Gastrocnemius medialis (tissue), 4 donors: ENCODE measurements at places on chromosomes 5 and 9. TPM values are rescaled to one million over a fixed set of nuclear protein-coding genes. Genes with fewer than 3 reads are reported as not detected.

TMEM252 gene
- total RNA-seq = not detected

REXO4 gene
- total RNA-seq = 27.1 TPM

LCN9 gene
- total RNA-seq = not detected

OR13C9 gene
- total RNA-seq = not detected

SUSD3 gene
- total RNA-seq = not detected

MCTP1 gene
- 6.1 TPM for total RNA-seq

SLC6A7 gene
- total RNA-seq = 0.07 TPM

NR2F1 gene
- total RNA-seq = not detected

MAP1B gene
- 48.7 TPM for total RNA-seq

IL13 gene
- not detected for total RNA-seq

GRCh38 chr9:89695441-89695891 is 90.7 kb downstream of the GADD45G start:
- no peak for DNase-seq

DNA sequence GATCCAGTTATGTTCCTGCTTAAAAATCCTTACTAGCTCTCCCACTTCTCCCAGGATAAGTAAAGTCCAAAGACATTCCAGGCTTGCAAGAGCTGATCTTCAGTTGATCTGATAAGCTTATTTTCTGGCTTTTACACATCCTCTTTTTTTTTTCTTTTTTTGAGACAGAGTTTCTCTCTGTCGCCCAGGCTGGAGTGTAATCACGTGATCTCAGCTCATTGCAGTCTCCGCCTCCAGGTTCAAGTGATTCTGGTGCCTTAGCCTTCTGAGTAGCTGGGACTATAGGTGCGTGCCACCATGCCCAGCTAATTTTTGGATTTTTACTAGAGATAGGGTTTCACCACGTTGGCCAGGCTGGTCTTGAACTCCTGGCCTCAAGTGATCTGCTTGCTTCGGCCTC is 37.3 kb upstream of the PTPN3 start:
- no peak for DNase-seq

DNA sequence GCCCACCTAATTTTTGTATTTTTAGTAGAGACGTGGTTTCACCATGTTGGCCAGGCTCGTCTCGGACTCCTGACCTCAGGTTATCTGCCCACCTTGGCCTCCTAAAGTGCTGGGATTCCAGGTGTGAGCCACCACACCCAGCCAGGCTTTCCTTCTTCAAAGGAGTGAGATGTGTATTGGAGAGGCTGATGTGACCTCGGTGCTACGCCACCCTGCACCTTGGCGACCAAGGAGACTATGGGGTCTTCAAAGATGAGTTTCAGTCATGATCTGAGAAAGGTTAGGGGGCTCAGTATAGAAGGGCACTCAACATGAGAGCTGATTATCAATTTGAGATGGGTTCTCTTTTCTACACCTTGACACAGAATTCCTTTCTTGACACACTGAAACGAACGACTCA is 284.2 kb upstream of the WWC1 start:
- no peak for DNase-seq

DNA sequence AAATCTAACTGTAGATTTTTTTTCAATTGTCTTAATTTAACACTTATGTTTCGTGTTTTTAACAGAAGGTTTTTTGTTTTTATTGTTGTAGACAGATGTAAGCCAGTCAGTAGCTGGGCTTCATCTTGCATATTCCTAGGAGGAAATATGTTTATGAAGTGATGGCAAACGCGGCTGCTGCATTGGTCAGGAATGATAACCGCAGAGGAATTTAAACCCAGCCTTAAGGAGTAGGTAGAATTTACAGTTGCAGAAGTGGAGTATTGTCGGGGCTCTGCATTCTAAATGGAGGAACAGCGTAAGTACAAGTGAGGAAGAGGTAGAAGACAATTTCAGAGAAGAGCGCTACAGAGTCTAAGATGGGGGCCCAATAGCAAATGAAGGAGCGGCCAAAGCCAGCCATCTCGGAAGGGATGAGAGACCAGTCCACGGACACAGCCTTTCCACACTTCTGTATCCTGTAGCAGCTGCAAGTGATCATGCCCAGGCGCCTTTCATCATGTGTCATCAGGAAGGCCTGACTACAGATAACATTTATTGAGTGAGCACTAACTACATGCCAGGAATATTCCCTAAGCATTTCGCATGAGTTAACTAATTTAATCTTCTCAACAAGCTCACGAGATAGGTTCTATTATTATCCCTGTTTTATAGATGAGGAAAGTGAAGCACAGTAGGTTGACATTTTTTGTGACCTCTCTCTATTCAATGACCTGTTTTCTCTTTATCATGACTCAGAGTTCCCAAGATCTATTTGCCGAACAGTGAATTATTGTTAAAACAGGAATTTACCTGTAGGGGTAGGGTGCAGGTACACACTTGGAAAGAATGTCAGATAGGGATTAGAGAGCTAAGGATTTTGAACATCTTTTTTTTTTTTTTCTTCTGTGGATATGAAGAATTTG is 38.1 kb downstream of the CMYA5 start:
- DNase-seq = peak; percentile 70

DNA sequence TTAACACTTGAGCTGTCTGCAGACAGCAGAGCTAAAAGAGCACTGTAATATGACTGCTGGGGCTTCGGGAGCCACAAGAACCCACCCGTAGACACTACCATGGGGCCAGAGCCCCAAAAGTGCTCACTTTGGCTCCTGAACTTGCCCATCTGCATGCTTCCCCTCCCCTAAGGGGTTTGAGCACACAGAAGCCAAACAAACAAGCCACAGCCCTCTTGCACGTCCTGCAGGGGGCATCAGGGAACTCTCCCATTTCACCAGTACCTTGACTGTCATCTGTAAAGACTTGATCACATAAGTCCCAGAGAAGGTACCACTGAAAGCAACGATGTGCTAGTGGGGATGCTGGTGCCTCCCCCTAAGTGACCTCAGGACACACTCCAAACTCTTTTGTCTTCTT is 681.8 kb downstream of the SEMA5A start:
- no peak for DNase-seq

- DNase-seq = no peak
These were observed 75.7 kb downstream of the ZNF608 start for GRCh38 chr5:124670722-124671184.

DNA sequence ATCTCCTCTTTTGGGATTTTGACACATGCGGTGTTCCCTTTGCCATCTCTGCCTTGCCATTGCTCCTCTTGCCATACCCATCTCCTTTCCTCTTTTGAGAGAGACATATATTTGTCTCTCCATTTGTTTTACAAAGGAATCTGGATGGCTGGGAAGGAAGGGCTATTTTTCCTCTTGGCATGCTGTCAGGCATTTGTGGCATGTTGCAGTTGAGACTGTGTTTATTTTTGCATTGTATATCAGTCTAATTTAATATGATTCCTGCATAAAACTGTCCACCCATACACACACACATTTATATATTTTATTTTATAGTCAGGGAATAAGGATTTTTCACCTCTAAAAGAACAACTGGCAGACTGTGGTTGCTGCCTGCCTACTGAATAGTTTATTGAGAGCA is 1105.8 kb upstream of the SEMA6A start:
- DNase-seq = no peak

DNA sequence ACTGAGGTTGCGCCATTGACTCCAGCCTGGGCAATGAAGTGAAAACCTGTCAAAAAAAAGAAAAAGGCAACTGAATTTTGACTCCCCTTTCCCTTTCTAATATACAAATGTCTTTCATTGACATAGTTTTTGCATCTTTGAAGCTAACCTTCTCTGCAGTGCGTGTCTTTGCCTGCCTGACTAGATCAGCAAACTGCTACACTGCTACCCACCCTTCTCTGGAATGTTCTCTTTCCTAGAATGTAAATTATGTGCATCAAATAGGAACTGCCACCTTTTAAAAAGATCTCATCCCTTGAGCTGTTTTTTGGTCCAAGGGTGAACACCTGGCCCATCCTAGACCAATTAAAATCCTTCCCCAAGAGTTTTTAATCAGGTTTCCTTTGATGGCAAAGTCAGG is 127.6 kb downstream of the SLC28A3 start:
- no peak for DNase-seq

- no peak for DNase-seq
These were observed 2.4 kb upstream of the DOK3 start for GRCh38 chr5:177511796-177512675.

- peak; percentile 33 for DNase-seq
These were observed 38.9 kb downstream of the SLC35D2 start for GRCh38 chr9:96344458-96345180.

DNA sequence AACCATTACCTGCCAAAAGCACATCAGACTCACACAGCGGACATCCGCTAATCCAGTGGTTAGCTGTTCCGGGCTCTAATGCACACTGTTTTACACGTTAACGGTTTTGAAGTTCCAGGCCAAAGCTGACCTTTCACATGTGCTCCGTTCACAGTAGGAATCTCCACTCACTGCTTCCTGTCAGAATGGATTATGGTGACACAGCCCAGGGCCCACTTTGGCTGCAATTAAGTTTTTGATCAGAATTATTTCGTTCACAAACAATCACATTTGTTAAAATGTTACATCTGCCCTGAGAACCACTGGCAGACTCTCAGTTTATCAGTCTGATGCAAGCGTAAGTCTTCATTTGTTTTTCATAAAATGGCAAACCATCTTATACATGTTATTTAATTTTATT is 30.2 kb upstream of the CATSPER3 start:
- no peak for DNase-seq

DNA sequence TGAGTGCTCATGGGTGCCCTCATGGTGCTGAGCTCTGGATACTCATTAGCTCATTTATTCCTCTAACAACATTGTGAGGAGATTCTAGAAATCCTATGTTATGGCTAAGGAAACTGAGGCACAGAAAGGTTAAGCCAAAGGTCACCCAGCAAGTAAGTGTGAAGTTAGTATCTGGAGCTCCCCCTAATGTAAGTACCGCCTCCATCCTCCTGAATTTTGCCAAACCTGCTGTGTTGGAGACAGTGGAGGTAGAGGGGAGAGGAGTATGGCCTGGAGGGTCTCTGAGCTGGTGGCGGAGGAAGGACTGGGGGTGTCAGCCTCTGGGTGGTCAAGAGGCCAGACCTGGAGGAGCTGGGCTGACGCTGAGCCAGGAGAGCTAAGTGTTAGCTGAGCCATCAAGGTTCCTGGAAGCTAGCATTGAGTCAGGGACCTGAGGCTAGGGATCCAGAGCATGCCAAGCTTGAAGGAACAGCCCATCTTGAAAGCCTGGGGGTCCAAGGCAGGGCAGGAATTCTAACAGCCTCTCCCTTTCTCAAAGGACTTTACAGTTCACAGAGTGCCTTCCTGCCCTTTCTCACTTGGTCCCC is 114.8 kb downstream of the RGS3 start:
- no peak for DNase-seq

- no peak for DNase-seq
These were observed 33.6 kb upstream of the CFAP157 start for GRCh38 chr9:127673234-127673633.

DNA sequence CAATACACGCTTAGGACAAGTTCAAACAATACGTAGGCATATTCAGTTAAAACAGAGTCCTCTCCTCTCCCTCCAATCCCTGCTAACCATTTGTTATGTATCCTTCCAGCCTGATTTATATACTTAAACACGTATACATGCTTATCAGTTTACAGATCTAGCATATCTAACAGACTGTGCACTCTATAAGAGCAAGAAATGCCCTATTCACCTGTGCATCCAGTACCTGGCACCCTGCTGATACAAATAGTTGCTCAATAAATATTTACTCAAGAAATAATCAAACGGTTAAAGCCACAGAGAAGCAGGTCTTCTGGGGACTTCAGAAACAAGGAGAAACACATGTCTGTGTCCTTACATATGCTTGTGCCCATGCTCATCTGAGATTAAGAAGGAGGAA is 55.9 kb downstream of the MLLT3 start:
- no peak for DNase-seq

GRCh38 chr5:79590396-79590999 is 21.7 kb upstream of the TENT2 start:
- no peak for DNase-seq

DNA sequence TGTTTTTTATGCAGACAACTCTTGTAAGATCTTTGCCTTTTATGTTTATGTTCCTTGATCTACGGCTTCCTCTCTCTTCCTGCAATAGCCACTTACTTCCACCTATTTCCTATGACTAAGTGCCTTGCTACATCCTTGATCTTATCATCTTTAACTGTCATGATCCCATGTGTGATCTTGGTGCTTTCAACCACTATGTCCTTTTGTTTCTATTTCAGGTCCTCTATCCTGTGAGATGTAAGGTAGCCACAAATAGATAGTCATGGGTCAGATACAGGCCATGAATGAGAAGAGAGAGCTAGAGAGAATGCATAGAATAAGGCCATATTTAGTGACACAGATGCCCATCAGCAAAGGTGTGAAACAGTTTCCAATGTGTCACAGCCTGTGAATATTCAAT is 243.6 kb upstream of the HAPLN1 start:
- DNase-seq = no peak

DNA sequence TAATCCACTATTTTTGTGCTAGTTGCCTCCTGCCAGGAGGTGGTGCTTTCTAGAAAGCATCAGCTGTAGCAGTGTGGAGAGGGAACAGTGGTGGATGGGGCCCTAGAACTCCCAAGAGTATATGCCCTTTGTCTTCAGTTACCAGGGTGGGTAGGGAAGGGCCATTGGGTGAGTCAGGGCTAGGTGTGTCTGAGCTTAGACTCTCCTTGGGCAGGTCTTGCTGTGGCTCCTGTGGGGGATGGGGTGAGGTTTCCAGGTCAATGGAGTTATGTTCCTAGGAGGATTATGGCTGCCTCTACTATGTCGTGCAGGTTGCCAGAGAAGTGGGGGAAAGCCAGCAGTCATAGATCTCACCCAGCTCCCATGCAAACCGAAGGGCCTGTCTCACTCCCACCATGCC is 11.3 kb upstream of the ADAMTS12 start:
- no peak for DNase-seq

DNA sequence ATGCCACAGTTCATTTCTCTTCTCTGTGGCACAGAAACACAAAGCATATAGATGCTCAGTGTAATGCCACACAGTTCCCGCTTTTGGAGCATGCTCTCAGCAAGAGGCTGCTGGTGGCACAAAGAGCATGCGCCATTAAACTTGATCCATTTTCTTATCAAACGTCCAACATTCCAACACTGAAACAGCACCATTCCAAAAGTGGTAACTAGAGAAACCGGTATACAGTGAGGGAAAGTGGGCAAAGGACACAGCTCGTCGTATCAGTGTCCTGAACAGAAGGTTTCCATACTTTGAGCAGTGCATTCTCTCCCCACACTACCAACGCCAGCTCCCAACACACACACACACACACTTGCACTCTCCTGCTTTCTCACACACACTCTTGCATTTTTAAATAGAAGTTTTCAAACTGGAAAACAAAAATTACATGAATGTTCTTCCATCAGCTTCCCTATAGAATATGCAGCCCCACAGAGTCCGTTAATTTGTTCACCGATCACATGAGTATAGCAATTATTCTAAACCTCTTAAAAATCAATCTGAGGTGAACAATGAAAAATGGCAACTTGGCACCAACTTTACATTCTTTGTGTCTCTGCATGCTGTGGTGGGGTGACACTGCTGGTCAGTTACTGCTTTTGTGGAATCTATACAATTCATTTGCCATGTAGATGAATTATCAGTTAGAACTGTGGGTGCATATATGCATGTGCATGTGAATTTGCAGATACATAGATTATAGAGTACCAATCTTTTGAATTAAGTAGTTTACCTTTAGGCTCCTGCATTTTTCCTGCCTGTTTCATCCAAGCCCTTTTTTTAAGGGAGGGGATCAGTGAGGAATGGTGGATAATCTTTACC is 5.7 kb downstream of the NFIB start:
- DNase-seq = no peak
